ENCODE measurements at places on chromosomes 7 and 10.

DNA sequence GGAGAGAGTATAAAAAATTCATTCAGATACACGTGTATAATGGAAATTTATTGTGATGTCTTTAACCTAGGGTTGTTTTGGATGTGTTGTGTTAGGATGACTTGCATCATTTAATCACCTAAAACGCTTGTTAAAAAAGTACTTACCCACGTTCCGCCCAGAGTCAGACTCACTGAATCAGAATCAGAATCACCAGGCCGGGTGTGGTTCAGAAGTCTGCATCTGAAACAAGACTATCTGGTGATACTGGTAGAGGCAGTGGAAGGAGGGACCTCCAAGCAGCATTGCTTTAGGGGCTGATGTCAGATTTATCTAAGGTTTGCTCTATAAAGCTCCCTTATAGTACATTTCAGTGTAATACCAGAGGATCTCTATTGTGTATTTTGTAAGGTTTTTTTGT, 20.5 kb upstream of the PLXDC2 start:
- no peak for DNase-seq

DNA sequence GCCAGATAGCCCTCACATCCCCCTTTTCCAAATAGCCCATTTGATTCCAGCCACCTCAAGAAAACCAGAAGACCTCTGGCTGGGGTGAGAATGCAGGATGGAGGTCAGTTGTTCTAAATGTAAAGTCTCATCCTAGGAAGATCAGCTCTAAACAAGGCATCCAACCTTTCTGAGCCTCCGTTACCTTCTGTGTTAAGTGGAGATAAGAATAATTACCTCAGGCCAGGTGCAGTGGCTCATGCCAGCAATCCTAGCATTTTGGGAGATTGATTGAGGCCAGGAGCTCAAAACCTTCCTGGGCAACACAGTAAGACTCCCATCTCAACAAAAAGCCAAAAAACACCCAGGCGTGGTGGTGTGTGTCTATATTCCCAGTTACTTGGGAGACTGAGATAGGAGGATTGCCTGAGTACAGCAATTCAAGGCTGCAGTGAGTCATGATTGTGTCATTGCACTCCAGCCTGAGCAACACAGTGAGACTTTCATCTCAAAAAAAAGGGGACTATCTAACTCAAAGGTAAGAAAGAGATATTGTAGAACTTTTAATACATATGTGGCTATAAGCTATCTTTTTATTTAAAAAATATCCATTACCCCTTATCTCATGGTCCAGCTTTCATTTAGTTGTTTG, 43.5 kb downstream of the PRTFDC1 start:
- no peak for DNase-seq

DNA sequence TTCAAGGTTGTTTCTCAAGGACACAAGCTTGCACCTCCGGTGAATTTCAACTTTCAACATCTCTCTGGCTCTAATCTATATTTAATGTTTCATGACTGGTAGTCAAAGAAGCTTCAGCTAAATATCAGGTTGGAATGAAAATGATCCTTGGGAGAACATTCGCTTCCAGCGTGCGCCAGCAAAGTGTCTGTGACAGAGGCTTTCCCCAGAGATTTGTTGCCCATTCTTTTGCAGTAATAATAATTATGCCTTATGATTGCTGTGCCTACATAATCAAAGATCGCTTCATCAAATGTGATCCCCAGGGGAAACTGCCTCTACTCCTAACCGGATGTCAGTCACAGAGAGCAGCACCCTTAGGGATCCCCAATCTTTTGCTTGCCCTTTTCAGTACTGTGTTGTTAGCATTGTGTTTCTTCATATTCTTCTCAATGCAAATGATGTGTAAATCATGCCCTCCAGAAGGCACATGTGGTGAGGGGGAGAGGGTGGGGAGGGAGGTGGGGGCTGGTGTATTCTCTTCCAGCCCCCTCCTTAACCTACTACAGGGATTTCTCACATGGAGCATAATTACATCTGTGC, 30.5 kb downstream of the FZD1 start:
- DNase-seq, result no peak

- DNase-seq, result no peak
These were observed 55.8 kb downstream of the UNCX start for GRCh38 chr7:1288390-1288995.

- no peak for DNase-seq
These were observed 129.3 kb downstream of the MYOF start for GRCh38 chr10:93352638-93353383.

All from CD4-positive, alpha-beta T cell treated with Interferon gamma for 1 hour (primary cell).